ENCODE measurements at places on chromosomes 16 and 17. TPM values are rescaled to one million over a fixed set of nuclear protein-coding genes. Genes with fewer than 3 reads are reported as not detected.

Gene TBC1D28
- not detected for polyA plus RNA-seq

DNA sequence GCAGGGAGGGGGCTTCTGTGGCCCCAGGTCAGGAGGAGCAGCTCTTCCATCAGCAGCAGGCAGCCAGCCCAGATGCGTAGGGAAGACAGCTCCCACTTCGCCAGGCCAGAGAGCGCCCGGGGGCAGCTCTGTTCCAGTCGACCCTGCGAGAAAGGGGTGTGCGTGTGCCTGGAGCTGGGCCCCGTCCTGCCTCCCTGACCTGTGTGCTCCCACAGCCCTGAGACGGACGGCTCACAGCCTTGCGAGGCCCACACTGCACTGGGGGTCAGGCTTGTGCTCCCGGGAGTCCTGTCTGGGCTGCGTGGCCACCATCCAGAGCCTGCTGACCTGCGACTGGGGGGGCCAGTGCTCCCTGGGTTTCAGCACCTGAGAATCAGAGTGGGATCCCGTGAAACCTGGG lies 469 bp upstream of the MSLN start:
- no peak for DNase-seq

- peak; percentile 97 for DNase-seq
Measured at GRCh38 chr16:28538733-28539596, at the start of gene NUPR1. Gene NUPR1 (minus strand): TSS chr16:28538974. CDS start chr16:28538907, 67 bp downstream.

DNA sequence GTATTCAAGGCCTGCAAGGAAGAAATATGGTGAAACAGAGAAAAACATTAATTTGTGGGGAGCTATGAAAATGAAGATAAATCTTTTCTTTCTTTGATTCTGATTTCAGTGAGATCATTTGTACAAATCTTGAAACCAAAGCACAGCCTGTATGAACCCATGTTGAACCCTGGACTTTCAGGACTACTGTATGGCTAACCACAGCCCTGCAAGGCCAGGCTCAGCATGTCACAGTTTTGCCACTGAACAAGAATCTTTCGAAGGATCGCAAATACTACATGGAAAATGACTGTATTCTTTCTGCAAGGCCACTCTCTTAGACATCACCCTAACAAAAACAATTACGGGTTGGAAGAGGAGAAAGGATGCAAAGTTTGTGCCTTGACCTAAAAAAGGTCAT lies 161.7 kb upstream of the MAF start:
- DNase-seq: no peak

GRCh38 chr16:56469748-56470147 lies 18.4 kb downstream of the OGFOD1 start:
- no peak for DNase-seq

Gene ITGAL
- polyA plus RNA-seq: not detected

Gene ARL6IP1
- polyA plus RNA-seq: 155 TPM

Gene COIL
- polyA plus RNA-seq: 6.4 TPM

Gene ABAT
- 7.2 TPM for polyA plus RNA-seq

Gene TNRC6C
- polyA plus RNA-seq: 1.2 TPM

Gene KCNH6
- 0.04 TPM for polyA plus RNA-seq

- DNase-seq: no peak
Measured at GRCh38 chr17:76260669-76261068, 4.5 kb upstream of the UBALD2 start.

Gene PHLPP2
- 10.3 TPM for polyA plus RNA-seq

DNA sequence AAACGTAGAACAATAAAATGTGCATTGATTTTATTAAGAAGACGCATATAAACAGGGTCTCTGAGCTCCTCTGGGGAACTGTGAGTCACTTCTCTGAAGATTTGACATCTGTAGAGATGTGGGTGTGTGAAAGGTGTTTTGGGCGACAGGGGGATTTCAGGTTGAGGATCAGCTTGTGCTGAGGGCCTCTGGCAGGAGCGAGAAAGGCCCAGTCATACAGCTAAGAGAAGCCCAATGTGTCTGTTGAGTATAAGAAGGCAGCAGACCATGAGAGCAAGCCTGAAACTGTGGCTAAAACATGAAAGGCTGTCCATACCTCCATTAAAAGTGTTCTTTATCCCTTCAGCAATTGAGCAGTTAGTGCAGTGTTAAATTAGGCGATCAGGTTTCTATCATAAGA lies 406.5 kb upstream of the MON1B start:
- DNase-seq: no peak

Gene OTOP2
- not detected for polyA plus RNA-seq

Gene TNP2
- polyA plus RNA-seq: not detected

GRCh38 chr17:66403846-66404556 lies 101.6 kb downstream of the PRKCA start:
- no peak for DNase-seq

Gene MNT
- 2.2 TPM for polyA plus RNA-seq

Gene MYH13
- not detected for polyA plus RNA-seq

- DNase-seq: no peak
Measured at GRCh38 chr17:12964162-12964561, 53.7 kb downstream of the ELAC2 start.

- DNase-seq: no peak
Measured at GRCh38 chr16:77143364-77143763, 47.6 kb upstream of the MON1B start.

GRCh38 chr16:85991856-85992255 lies 92.9 kb downstream of the IRF8 start:
- no peak for DNase-seq

GRCh38 chr16:79229361-79229760 lies 371.2 kb downstream of the MAF start:
- DNase-seq: no peak

DNA sequence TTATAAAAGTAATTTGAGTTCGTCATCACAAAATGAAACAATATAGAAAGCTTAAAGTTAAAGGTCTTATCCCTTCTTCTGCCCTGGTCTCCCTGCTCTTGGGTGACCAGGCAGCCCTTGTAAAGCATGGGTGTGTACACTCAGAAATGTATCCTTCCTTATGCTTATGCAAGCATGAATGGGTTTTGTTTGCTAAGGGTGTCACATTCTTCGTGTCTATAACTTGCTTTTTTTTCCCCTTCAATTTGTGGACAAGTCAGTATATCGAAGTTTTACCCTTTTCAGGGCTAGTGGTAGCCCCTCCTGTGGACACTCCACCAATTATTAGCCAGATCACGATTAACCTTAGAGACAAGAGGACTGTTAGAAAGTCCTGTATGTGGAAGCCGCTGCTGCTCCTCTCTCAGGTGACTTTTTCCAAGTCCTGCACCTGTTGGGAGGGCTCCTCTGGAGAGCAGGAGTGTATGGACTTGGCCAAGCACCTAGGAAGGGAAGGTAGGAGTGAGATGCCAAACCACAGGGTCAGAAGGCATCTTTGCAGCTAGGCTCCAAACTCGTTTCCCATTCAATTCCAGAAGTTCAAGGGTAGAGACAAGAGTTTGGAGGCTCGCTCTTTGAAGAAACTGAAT lies 50.9 kb downstream of the LDHD start:
- no peak for DNase-seq

- DNase-seq: no peak
Measured at GRCh38 chr16:17382949-17383863, 87.6 kb downstream of the XYLT1 start.

DNA sequence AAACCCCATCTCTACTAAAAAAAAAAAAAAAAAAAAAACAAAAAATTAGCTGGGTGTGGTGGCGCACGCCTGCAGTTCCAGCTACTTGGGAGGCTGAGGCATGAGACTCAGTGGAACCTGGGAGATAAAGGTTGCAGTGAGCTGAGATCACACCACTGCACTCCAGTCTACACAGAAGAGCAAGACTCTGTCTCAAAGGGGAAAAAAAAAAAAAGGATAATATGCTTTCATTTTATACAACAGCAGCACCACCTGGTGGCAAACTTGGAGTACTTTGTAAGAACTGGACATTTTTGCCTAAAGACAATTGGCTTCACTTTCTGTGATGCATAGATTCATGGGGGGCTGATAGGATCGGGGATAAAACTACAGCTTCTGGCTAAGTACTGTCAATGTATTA lies 8.5 kb downstream of the CHTF8 start:
- peak; percentile 51 for DNase-seq

GRCh38 chr17:67335245-67335835 lies 31.0 kb downstream of the PSMD12 start:
- DNase-seq: no peak

Gene KRTAP2-1
- not detected for polyA plus RNA-seq

- no peak for DNase-seq
Measured at GRCh38 chr16:17063201-17064139, 407.3 kb downstream of the XYLT1 start.

GRCh38 chr16:68528233-68528632 lies 10.9 kb upstream of the ZFP90 start:
- no peak for DNase-seq

GRCh38 chr16:28140788-28141618 lies 70.8 kb downstream of the XPO6 start:
- DNase-seq: no peak

GRCh38 chr16:11665071-11665491 lies 3.2 kb upstream of the SNN start:
- no peak for DNase-seq

Gene TBC1D3G
- polyA plus RNA-seq: not detected

DNA sequence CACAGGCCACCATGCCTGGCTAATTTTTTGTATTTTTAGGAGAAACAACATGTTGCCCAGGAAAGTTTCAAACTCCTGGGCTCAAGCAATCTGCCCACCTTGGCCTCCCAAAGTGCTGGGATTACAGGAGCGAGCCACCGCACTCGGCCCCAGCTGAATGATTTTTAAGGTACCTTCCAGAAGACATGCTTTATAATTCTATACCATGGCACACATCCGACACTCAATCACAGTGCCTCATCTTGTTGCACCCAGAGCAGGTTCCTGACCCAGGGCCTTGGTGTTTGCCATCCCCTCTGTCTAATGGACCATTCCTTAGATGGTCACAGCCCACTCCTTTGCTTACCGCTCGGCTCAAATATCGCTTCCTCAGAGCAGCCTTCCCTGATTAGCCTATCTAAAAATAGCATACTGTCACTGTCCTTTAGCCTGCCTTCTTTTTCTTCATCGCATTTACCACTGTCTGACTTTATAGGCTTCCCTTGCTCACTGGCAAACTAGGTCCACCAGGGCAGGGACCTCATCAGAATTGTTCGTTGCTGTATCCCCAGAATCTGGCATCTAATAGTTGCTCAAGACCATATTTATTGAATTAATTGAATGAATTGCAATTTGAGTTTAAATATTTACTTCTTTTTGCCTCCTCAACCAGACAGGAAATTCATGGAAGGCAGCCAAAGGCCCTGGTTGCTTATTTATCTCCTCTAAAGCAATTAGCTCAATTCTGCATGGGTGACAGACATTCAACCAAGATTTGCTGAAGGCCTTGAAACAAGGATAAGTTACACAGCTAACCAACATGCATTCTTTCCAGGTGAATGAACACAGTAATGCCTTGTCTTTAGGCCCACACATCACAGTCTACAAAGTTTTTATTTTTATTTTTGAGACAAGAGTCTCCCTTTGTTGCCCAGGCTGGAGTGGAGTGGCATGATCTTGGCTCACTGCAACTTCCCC lies 6.3 kb upstream of the TENT4B start:
- no peak for DNase-seq

- DNase-seq: no peak
Measured at GRCh38 chr17:14373614-14374259, 72.9 kb downstream of the HS3ST3B1 start.

GRCh38 chr16:2826591-2827373 lies 3.3 kb upstream of the ZG16B start:
- DNase-seq: no peak

- DNase-seq: no peak
Measured at GRCh38 chr17:45846646-45847045, 2.0 kb downstream of the SPPL2C start.

- DNase-seq: no peak
Measured at GRCh38 chr17:83131401-83132011, 52.1 kb downstream of the METRNL start.

DNA sequence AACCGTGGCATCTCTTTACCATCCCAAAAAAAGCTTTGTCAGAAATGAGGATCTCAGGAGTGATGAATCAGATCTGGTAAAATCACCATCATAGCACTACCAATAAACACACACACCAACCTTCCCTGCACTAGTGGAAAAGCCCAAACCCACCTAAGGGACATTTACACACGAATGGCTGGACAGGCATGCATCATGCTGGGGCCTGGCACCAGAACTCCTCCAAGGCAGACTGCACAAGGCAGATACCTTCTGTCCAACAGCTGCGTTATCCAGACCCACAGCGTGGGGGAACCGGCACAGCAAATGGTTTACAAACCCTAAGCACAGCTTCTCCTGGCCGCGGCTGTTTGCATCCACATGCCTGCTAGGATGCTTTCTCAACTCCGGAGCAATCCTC lies 2.8 kb downstream of the ASIC2 start:
- DNase-seq: no peak

GRCh38 chr16:48608871-48609651 lies 919 bp downstream of the N4BP1 start:
- DNase-seq: no peak

DNA sequence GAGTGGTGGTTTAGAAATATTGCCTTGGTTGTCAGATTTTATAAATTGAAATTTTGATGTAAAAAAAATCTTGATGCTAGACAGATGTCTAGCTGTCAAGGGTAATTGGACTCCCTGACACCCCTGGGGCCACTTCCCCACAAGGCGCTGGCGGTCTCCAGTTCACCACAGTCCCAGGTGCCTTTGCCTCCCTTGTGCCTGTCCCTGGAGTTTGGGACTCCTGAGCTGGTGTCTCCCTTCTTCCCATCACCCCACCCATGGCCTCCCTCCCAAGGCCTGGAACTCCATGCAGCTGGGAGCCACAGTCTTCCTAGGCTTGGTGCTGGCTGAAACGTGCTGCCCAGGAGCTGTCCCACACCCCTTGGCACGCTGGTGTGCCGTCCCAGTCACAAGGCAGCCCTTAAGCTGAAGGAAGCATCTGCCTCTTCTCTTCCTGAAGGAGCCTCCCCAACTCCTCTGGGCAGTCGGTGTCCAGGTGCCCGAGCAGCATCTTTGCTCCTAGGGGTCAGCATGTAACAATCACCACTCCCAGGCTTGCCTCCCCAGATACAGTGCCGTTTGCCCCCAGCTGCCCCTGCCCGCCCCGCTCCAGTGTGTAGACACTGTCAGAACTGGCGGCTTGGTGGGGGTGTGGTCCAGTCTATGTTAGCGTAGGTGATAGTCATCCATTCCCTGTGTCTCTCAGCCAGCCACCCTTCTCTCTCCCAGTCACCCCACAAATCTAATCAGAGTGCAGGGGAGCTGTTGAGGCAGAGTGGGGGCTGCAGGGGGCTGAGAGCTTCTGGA lies 26.2 kb downstream of the POLR3E start:
- DNase-seq: no peak

Gene CDK10
- 31.6 TPM for polyA plus RNA-seq

Gene OR1D5
- not detected for polyA plus RNA-seq

Gene NHERF1
- 10.5 TPM for polyA plus RNA-seq

GRCh38 chr17:980406-981291 lies 1.1 kb upstream of the NXN start:
- DNase-seq: no peak

- no peak for DNase-seq
Measured at GRCh38 chr17:36717088-36717487, 115.7 kb downstream of the MRM1 start.

Gene AXIN2
- 2.4 TPM for polyA plus RNA-seq

Gene NPTX1
- polyA plus RNA-seq: 6.4 TPM

Gene RCVRN
- 0.29 TPM for polyA plus RNA-seq

- DNase-seq: no peak
Measured at GRCh38 chr16:54696522-54696921, 234.1 kb upstream of the IRX5 start.

Data from AG04450 (cell line).